Activated CD4-positive, alpha-beta T cell treated with anti-CD3 and anti-CD28 coated beads, Interleukin-2, amount 10 ng/mL, durations not matched to agents 24 days and 14 days (primary cell): ENCODE measurements at places on chromosomes 12 and 14.

- no peak for DNase-seq
Measured at GRCh38 chr12:113889076-113889475, 77.0 kb downstream of the RBM19 start.

- no peak for DNase-seq
Measured at GRCh38 chr14:71665157-71665556, 267.1 kb upstream of the RGS6 start.

DNA sequence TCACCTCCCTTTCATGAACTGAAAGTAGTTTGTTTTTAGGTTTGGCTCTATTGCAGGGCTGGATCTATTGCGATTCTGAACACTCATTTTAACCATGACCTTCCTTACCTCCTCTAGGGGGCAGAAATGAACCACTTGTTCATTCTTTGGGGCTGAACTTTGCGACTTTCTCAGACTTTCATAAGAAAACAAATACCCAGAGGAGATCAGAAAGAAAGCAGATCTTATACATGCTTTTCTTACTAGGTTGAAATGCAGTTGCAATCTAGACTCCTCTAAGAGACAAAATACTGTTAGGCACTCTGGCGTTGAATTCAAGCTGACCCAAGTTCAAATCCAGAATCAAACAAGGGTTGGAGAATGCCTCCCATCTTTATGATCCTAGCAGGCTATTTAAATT lies 32.6 kb upstream of the PLEKHG3 start:
- DNase-seq, result peak; percentile 78

DNA sequence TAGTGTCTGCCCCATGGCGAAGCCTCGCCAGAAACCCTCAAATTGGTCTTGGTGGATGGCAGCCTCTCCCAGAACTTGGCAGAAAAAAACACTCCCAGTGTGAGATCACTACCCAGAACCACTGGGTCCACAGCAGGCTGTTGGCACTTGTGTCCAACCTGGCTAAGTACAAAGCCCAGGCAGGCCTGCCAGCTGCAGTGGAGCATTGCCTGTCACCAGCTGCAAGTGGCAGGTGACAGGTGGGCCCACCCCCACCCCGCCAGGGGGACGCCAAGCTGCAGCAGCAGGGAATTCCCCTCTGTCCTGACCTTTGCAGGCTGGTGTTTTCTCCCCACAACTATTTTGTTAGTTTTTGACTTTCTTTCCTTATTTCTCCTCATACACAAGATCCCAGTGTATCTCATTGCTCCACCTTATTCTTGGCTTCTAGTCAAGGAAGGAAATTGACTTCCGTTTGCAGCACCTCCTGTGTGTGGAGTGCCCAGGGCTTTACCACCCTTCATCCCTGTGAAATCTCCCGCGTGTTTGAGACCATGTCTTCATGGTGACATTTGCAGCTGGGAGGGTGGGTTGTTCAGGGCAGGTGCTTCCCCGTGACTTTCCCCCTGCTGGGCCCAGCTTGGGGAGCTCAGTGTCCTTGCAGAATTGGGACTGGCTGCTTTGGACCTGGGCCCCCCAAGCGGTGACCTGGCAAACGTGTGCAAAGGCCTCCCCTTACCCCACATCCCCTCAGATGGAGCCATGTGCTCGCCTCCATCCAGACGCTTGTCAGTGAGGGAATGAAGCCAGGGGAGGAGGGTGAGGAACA lies 73.8 kb upstream of the RIN3 start:
- no peak for DNase-seq

DNA sequence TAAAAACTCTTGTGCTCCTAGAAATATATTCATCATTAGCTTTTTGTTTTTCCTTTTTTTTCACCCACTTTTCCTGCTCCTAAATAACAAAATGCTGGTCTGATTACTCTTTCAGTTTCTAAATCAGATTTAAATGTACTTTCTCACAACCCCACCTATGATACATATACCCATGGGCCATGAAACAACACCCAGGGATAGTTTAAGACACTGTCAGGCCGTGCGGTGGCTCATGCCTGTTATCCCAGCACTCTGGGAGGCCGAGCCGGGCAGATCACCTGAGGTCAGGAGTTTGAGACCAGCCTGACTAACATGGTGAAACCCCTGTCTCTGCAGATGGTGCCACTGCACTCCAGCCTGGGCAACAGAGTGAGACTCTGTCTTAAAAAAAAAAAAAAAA lies 1.6 kb upstream of the NUMB start:
- DNase-seq, result no peak

GRCh38 chr14:69877492-69877891 lies 1.7 kb upstream of the SMOC1 start:
- DNase-seq, result no peak

GRCh38 chr14:54253195-54253947 lies 143.4 kb upstream of the CDKN3 start:
- DNase-seq, result peak; percentile 54

- no peak for DNase-seq
Measured at GRCh38 chr14:53491256-53491883, 338.2 kb upstream of the DDHD1 start.

DNA sequence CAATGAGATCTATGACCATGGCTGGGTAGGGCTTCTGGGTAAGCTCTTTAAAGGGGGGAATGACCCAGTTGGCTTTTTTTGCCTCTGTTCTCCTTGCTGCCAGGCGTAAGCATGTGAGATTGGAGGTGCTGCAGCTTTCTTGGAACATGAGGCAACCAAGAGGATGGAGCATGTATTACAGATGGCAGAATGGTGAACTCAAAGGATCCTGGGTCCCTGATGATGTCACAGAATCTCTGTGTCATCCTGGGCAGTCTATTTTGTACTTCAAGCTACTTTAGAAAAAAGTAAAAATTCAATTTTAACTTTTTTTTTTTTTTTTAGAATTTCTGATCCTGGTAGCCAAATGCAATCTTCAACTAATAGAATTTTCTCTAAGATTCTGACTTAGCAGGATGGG lies 8.0 kb downstream of the KRT82 start:
- DNase-seq, result no peak

- no peak for DNase-seq
Measured at GRCh38 chr12:26088998-26089397, 35.8 kb downstream of the BHLHE41 start.

- DNase-seq, result no peak
Measured at GRCh38 chr14:38336298-38336697, 80.4 kb upstream of the CLEC14A start.

GRCh38 chr14:89681086-89682018 lies 264.3 kb upstream of the FOXN3 start:
- peak; percentile 78 for DNase-seq

GRCh38 chr14:35932659-35933159 lies 106.6 kb downstream of the BRMS1L start:
- DNase-seq, result peak; percentile 83

DNA sequence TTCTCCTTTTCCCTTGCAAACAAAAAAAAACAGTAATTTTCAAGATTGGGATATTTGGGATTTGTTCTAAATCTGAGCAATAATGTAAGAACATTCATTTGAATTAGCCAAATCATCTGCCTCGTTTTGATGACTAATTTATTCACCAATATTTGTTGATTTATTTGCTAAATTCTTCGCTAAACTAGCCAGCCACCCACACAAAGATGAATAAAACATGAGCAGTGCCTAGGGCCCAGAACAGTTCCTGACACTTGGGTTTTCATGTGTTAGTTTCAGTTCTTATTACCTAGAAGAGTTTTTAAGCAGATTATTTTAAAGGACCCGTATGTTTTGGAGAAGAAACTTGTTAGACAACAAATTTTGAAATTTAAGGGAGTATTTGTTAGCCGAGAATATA lies 1.4 kb downstream of the ETNK1 start:
- DNase-seq, result peak; percentile 71

DNA sequence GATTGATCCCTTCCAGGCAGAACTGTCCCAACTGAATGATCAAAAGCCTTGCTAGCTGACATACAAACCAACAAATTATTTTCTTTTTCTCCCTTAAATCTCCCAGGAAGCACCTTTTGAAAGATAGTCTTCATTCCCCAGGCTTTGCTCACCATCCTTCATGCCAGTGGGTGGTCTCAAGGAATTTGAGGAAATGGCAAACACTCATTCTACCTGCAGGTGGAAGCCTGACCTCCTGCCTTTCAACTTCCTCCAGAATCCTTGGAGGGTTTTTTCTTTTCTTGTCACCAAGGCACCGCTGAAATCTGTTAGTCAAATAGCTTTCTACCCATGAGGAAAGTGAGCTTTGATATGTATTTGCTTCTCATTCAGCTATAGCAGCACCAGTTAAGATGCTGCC lies 128.5 kb downstream of the WIF1 start:
- no peak for DNase-seq

DNA sequence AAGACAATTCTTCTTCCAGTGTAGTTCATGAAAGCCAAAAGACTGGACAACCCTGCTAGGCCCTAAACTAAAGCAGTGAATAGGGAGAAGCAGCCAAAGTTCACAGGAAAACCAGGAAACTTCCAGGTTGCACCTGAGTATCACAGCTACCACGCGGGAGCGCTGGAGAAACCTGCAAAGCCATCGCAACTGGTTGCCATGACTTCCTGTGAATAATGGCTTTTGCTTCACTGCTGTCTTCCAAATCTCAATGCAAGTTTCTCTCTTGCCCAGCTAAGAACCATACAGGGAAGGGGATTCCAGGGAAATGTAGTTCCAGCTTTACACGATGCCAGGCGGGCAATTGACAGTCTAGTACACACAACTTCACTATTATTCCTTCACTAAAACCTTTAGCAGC lies 114.1 kb downstream of the GXYLT1 start:
- no peak for DNase-seq

DNA sequence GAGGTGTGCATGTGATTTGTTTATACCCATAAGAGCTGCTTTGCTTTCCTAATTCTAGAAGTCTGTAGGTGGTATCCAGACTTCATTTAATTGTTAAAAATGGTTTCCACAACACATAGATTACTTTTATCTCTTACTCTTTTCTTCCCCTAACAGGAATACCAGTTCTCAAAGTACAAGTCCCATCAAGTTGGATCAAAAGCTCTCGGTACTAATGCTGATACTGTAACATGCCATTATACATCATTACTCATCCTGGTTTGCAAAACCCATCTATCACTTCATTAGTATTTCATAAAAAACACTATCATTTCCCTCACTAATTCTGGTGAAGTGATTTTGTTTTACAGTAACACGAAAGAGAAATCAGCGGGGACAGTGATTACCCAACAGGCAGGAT lies 94.3 kb downstream of the PPP2R5E start:
- no peak for DNase-seq

DNA sequence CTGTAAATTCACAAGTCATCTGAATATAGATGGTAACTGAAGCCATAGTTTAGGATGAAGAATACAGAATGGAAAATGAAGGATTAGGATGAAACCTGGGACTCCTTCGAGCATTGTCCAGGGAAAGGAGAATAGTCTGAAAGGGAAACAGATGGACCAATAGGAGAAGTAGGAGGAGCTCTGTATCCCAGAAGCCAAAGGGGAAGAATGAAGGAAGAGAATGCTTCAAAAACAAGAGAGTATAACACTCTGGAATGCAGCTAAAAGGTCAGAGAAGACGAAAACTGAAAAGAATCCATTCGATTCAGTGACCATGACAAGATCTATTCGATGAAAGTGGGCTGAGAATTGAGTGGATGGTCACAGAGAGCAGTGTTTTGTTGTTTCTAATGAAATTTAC lies 1.0 kb downstream of the GMFB start:
- DNase-seq, result no peak

DNA sequence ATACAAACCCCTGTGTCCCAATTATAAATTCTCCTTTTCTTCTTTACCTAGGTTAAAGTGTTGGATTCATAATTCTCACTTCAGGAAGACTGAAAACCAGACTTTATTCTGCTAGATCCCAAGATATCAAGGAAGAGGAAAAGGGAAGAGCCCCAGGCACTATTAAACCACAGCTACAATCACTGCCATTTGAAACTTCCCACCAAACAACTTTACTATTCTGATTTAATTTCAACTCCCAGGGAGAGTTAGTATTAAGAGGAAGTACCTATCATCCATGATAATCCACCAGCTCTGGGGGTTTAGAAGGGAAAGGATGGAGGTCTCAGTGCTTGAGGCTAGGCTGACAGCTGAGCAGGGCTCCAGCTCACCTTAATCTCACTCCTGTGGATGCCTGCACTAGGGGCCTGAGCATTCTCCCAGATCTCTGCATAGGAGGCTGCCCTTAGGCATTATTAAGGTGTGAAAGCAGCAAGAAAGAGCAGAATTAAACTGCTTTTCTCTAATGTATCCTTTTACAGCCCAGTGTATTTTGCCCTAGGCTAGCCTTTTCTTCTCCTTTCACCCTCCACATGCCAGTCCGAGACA lies 52.9 kb downstream of the MYF5 start:
- DNase-seq, result no peak

- DNase-seq, result no peak
Measured at GRCh38 chr14:65940056-65940735, 527.7 kb downstream of the FUT8 start.

- DNase-seq, result no peak
Measured at GRCh38 chr14:26175658-26176057, 422.2 kb downstream of the NOVA1 start.

DNA sequence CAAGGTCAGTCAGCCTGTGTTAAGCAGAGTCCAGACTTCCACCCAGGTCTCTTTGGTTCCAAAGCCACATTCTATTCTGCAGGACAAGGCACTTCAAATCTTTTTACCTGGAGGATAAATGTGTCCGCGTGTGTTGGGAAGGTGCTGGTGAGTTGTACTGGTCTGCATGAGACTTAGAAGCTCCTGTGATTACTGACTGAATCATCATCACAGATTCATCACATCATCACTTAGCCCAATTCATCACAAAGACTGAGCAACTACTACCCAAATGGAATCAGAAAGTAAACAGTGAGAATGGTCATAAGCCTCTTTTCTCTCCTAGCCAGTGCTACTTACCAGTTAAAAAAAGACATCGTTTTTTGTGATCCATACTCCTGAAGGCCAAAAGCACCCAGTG lies 5.3 kb downstream of the SLC15A5 start:
- DNase-seq, result no peak

DNA sequence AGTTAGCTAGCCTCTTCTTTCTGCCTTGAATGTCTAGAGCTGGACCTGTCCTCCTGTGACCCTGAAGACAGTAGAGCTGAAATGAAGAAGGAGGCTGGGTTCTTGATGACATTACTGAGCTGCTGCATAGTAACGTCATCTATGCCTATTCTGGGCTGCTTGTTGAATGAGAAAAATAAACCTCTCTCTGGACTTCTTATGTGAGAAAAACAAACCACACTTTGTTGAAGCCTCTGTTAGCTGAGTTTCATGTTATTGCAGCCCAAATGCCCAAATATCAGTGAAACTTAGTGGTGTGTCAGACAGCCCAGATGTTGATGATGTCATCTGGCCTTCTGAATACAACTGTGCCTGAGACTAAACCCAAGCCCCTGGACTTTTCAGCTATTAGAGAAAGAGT lies 67.0 kb upstream of the MAX start:
- DNase-seq, result peak; percentile 62

DNA sequence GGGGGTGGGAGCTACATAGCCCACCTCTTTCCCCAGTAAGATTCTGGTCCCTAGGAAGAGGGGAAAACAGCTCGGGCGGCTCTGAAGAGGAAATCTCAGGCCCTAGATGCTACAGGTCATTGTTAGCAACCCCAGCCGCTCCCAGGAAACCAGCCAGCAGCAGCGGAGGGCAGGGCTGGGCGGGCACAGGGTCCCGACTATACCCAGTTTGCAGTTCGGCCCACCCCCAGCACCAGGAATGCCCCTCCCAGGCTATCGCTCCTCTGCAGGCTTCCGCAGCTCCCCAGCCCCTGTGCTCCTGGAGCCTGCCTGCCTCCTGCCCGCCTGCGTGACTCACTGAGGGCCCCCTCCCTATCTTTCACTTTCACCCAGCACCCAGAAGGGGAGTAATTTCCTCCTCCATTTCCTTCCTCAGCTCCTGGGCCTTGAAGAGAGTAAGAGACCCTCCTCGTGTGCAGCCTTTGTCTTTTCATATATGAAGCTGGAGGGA lies 27.2 kb upstream of the PNMA1 start:
- DNase-seq, result peak; percentile 92

- no peak for DNase-seq
Measured at GRCh38 chr12:3810540-3810939, 57.6 kb upstream of the CRACR2A start.
